ENCODE measurements at places on chromosomes 16 and 17. TPM values are rescaled to one million over a fixed set of nuclear protein-coding genes. Genes with fewer than 3 reads are reported as not detected.

WFIKKN2 gene
- total RNA-seq, result not detected

DHRS7C gene
- total RNA-seq, result not detected

TBC1D16 gene
- total RNA-seq, result 44.9 TPM

USP36 gene
- 22.8 TPM for total RNA-seq

CCL13 gene
- total RNA-seq, result not detected

YPEL2 gene
- 101 TPM for total RNA-seq

SLFN11 gene
- 103 TPM for total RNA-seq

ALDOC gene
- 29.9 TPM for total RNA-seq

KRTAP3-1 gene
- total RNA-seq, result not detected

- DNase-seq, result peak; percentile 87
These were observed 41.5 kb downstream of the CD300LF start for GRCh38 chr17:74671031-74671771.

- DNase-seq, result no peak
These were observed 15.3 kb downstream of the CORO7 start for GRCh38 chr16:4401094-4401501.

DNA sequence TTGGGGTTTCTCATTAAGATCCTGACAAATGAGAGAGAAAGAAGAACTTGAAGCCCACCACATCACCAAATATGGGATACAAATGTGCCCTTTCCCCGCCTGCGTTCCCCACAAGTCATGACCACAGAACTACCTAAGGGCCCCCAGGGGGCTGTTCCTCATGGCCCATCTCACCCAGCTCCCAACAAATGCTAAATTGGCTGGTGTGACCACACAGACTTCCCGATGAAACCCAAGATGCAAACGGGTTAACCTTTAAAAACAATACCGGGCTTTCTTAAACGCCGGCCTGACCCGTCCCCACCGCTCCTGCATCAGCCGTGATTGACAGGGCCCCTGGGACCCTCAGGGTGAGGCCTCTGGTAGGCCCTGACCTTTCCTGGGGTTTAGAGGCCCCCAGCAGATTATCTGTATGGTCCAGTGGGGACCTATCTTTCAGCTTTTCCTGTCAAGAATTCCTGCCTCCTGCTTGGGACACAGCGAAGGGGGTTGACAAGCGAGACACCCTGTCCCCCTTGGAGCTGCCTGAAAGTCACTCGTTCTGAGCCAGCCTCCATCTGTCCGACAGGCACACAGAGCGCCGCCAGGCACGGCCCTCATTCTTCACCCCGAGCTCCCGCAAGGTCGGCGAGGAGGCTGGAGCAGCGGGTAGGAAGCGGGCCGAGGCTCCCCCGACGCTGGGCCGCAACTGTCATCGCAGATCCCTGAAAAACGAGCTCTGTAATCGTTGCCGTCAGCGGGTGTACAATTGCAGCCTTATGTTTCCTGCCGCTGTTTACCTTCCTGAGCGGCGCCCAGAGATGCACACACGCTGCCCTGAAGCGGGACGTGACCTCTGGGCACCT is 300.1 kb downstream of the FOXL1 start:
- DNase-seq, result peak; percentile 63

- DNase-seq, result no peak
These were observed 2.0 kb upstream of the TNFRSF13B start for GRCh38 chr17:16973760-16974540.

DNA sequence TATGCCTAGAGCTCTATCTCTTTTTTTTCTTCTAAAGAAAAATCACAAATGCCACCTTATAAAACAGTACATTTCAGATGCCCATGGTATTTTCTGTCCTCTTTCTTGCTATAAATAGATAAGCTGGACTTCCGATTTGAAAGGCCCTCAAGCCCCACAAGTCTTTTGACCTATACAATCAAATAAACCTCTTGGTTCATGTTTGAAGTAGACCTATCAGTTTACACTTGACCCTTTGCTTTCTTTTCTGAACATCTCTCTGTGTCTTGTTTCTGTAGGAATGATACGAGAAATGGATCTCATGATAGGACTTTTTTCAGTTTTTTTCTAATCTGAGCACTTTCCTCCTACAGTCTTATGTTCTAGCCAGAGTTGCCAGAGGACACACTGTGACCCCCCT is 327.2 kb downstream of the SOX9 start:
- DNase-seq, result no peak

DNA sequence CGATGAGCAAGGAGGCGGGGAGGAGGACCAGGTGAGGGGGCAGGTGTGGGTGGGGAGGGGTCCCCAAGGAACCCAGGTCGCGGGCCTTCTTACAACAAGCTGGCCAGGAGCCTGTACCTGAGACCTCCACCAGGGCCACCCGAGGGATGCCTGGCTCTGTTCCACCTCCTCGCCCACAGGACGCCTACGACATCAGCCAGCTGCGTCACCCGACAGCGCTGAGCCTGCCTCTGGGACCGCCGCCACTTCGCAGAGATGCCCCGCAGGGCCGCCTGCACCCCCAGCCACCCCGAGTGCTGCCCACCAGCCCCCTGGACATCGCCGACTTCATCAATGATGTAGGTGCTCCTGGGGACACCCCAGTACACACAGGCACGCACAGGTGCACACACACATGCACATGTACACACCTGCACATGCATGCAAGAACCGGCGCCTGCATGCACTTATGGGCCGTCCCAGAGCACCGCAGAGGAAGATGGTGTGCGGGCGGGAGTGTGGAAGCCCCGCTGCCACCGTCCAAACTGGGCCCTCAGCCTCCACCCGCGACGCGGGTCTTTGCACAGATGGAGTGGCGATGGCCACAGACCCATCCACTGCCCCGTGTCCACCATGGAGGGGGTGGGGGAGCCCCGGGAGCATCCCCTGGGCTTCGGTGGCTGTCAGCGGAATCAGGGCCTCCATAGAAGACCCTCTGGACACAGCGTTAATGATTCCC is 6.6 kb downstream of the SLC22A31 start:
- no peak for DNase-seq

DNA sequence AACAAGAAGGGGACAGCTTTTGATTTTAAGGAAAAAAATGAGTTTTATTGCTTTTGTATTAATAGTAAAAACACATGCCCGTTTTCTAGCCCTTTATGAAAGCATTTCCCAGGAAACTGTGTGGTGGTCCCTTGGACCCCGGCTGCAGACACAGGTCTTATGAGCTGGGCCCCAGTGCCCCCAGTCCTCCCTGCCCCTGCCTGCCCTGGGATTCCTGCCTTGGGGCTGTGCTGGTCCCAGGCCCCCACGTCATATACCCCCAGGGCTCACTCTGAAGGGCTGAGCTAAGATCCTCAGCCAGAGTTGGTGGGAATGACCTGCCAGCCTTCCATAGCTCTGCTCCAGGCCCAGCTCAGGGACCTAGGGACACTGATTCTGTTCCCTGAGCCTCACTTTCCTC is 30.8 kb downstream of the GINS2 start:
- no peak for DNase-seq

- DNase-seq, result no peak
These were observed 32.2 kb downstream of the TSC2 start for GRCh38 chr16:2079991-2080390.

DNA sequence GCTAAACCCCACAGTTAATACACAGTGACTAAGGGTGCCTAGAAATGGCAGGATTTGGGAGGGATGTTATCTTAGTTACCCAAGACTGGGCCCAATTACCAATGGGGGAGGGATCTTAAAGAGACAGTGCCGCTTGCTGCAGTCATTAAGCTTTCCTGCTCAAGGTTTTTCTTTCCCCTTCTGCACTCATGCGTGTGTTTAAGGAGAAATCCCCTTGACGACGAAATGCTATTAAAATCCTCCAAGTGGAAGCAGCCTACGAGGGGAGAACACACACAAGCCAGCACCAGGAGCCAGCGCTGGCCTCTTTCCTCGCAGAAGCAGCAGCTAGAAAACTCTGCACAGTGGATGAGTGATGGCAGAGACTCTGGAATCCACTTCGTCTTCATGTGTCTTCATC is 22.0 kb downstream of the SALL1 start:
- DNase-seq, result no peak

DNA sequence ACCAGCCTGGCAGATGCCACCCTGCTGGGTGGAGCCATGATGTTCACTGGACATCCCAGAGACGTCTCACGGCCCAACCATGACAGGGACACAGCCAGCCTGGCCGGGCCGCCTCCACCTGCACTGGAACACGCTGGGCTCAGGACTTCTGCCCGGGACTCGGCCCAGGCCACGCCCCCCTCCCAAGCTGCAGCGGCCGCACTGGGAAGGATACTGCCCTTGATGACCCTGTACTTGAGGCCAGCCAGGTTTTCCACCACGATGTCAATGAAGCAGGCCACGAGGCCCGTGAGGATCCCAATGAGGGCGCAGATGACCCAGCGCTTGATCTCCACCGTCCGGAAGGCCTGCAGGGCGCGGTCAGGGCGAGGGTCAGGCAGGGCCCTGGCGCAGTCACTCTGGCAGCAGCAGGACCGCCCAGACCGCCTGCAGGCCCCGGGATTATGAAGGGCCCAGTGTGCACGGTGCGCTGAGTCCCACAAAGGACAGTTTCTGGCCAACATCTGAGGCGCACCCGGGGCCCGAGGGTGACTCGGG is 14.2 kb downstream of the CLCN7 start:
- DNase-seq, result no peak

DNA sequence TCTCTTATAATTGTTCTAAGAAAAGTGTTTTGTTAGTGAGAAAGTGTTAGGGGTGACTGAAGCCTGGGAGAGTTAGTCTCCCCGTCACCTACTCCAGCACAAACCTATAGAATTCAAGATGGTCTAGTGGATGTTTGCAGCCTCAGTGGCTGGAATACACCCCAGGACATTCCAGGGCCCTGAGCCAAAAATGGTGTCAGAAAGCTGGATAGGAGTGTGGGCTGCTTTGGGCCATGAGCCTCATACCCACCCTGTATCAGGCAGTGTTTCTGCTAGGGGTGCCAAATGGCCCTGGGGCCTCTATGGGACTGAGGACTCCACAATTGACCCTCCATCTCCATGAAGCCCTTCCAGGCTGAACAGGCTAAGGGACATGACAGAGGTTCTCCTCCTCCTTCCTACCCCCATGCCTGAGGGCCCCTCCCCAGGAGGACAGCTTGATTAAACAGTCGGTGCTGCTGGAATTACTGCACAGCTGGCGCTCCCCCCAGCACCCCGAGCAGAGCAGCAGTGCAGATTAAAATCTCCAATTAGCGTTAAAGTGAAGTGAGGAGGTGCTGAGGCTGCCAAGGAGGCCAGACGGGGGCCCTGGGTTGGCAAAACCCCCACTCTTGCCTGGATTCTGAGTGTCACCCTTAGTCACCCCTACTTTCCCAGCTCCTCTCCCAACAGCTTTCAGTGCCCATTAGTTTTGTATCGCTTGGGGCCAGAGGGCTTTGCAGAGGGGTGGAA is 59.1 kb downstream of the NEUROD2 start:
- DNase-seq, result no peak

DNA sequence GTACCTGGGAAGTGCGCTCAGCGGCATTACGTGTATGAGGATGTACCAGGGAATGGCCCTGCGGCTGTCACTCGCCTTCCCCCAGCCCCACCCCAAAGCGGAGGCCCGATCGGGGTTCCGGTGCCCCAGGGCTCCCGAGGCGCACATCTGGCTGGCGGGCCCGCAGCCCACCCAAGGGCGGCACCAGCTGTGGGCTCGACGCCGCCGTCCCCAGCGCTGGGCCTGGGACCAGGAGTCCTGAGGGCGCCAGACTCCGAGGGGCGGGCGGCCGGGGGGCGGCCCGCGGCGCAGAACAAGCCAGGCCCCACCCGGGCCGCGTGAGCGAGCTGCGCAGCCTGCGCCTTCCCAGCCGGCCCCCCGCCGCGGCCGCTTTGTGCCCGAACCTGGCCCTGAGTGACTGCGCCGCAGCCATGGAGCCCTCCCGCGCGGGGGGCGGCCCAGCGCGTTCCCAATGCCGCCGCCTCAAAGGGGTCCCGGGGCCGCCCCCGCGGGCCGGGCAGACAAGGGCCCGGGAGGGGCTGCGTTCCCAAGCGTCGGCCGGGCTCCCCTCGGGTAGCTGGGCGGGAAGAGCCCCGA is 17.4 kb downstream of the ZNF423 start:
- DNase-seq, result no peak

DNA sequence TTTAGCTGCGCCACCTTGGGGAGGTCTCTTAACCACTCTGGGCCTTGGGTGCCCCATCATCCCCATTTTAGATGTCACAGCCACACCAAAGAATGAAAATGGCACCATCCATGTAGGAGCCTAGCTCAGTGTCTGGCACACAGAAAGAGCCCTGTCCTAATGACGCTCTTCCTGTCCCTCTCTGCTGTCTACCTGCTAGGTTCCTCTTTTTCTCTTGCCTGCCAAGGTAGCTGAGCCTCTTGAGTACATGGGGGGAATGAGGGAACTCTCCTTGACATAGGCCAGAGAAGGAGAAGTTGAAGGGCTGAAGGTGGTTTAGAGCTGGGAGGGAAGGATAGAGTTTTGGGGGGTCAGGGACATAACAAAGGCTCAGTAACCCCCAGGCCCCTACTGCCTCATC is 1.8 kb downstream of the RUNDC3A start:
- DNase-seq, result no peak

- DNase-seq, result no peak
These were observed 58.3 kb downstream of the PLD6 start for GRCh38 chr17:17147821-17148220.

- no peak for DNase-seq
These were observed 11.0 kb downstream of the ALDH3A2 start for GRCh38 chr17:19659366-19660177.

DNA sequence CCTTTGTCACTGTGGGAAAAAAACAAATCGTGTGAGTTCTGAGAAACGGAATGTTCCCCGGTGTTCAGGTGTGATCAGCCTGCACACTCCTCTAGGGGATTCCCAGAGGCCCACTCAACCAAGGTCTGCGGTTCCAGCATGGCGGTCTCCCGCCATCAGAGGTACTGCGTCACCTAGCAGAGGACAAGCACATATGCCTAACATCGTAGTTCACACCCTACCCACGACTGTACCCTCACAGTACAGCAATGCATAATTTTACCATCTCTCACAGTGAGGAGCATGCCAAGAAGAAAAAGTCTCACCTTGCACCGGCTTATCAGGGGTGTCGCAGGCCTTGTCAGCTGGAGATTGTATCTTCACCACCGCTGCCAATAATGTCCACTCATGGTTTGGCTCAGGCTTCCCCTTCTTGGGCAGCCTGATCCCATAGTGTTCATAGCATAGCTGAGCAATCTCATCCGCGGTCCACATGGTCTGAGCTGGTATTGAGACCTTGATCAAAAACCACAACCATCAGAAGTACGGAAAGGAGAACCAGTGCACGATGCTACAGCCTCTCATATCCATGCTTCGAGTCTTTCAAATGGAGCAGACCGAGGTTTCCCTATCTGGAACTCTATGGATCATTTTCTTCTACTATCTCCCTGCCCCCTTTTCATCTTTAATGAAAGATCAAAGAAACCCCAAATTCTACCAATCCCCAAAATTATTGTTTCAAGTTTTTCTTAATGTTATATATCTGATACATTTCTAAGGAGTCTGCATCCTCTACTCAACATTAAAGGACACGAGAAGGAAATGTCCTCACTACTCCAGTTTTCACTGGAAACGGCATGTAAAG is 2.5 kb downstream of the ADAT1 start:
- DNase-seq, result no peak

Measured in dermis blood vessel endothelial cell (primary cell).